Activated T-helper 9 cell treated with anti-CD3 and anti-CD28 coated beads, Interleukin-2, amount 50 U/mL, for 16 hours (primary cell): ENCODE measurements at places on chromosomes 5 and 9.
A peak's percentile ranks its signal among the peaks of the same experiment; 100 is the strongest.

- DNase-seq: no peak
Measured at GRCh38 chr9:121634329-121635261, 16.8 kb upstream of the DAB2IP start.

GRCh38 chr5:161216877-161217276 is 329.6 kb downstream of the GABRB2 start:
- DNase-seq: no peak

DNA sequence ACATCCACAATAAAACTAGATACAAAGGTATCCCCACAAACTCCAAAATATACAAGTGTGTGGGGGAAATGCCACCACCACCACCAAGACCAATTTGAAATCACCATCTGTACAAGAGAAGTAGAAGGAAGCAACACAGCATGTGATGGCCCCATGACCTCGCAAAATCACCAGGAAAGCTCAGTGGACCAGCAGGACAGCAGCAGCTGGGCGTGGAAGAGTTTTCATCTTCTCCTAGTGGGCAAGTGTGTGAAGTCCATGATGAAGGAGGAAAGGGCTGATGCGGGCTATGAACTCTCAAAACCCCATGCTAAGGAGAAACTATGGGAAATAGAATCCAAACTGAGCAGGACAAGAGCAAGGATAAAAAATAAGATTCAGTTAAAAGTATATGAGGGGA is 58.1 kb downstream of the GOLPH3 start:
- no peak for DNase-seq

DNA sequence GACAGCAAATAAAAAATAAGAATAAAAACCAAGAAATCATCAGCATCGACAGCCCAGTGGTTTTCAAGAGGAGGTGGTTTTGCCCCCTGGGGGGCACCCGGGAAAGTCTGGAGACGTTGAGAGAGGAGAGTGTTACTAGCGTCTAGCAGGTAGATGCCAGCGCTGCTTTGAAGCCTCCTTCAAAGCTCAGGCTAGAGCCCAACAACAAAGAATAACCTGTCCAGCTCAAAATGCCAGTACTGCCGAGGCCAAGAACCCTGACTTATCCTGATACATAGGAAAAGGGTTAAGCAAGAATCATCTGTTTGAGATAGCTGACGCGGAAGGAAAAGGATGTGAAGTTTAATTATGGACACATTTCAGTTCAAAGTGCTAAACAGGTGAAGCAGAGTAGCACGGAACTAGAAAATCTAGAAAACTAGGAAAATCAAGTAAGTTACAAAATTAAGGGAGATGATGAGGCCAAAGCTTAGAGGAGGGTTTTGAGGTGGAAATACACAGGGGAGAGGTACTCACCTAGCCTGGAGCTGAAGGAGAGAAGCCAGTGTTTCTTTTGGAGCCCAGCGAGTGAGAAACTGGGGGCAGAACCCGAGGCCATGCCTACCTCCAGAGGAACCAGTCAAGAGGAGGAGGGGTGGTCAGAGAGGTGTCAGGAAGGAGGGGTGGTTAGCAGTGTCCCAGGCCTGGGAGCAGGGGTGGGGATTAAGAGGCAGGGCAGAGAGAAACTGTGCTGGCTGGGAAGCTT is 121.0 kb upstream of the RETREG1 start:
- DNase-seq: no peak

DNA sequence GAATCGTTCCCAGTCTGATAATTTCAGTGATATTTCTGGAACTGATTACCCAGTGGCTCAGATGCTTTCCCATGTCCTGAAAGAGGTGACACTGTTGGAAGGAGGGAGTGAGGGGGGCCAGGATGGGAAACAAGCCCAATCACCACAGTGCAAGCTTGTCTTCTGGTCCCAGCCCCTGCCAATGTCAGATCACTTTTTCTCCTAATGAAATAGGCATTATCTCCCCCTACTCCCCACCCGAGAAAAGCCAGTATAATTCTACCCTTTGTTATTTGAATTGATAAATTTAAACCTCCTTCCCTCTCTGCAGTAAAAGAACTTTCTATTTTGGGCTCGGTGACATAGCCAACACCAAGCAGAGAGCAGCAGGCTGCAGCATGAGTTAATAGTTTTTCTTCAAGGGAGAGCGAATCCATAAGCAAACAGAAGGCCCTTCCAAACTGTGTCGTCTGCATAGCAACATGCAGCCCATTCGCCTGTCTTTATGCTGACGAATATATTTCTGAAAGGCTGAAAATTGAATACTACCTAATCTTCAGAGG is 14.6 kb upstream of the PPP2CA start:
- no peak for DNase-seq

- no peak for DNase-seq
Measured at GRCh38 chr9:126146254-126147145, 180.1 kb upstream of the MVB12B start.

- no peak for DNase-seq
Measured at GRCh38 chr5:55708732-55709131, 3.4 kb downstream of the SLC38A9 start.

GRCh38 chr5:126780165-126780827 is 3.4 kb downstream of the LMNB1 start:
- peak; percentile 17 for DNase-seq

DNA sequence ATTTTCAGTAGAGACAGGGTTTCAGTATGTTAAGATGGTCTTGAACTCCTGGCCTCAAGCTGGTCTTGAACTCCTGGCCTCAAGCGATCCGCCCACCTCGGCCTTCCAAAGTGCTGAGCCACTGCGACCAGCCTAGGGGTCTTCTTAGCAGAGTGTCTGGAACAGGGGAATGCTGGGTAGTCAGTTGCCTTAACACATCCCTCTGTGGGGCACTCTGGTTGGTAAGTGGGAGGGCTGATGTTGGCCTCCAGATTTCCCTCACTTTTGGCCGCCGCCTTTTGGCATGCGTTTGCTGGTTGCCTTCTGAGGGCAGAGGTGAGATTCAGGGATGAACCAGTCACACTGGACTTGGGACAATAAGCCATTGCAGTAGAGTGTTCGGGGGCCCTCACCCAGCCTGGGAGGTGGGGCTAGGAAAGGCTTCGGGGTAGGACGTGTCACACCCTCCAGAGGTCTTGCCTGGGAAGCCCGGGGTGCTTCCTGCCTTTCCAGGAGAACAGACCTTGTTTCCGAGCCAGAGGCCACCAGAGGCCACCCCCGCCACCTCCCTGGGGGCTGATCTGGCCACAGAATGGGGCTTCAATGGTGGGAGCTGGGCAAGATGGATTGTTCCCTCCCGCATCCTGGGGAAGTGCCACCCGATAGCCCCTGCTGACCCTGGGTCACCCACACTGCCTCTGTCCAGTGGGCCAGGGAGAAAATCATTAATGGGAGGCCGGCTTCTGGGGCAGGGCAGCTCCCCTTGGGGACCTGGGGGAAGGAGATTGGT is 13.3 kb downstream of the FGF18 start:
- DNase-seq: no peak

- DNase-seq: no peak
Measured at GRCh38 chr5:134545070-134545868, 19.8 kb downstream of the JADE2 start.

DNA sequence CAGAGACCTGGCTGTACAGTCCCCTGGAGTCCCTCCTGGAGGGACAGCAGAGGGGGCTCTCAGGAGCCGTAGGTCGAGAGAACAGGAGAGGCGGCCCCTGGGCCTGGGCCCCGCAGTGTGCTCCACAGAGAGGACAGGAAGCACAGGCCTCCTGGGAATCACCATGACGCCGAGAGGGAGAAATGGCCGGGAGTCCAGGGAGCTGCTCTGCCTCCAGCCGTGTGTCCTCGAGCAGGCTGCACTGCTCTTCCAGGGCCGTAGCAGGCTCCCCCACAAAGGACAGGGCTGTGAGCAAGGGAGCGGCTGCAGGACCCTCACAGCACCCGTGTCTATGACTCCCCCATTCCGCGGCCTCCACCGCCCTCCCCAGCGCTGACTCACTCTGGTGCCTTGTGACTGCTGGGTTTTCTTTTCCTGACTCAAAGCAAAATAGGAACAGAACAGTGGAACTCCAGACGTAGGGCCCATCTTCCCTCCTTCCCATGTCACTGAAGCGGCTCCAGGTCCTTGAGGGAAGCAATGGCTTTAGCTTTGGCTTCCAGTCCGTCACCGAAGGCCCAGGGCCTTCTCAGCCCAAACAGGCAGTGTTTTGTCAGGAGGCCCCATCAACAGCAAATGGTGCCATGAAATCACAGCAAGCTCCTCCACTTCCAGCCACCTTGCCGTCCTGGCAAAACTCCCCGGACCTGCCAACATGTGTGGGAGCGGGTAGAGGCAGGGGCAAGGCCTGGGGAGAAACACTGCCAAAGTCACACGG is 114.2 kb downstream of the LHFPL2 start:
- no peak for DNase-seq

GRCh38 chr5:11801061-11801460 is 103.2 kb downstream of the CTNND2 start:
- DNase-seq: no peak

DNA sequence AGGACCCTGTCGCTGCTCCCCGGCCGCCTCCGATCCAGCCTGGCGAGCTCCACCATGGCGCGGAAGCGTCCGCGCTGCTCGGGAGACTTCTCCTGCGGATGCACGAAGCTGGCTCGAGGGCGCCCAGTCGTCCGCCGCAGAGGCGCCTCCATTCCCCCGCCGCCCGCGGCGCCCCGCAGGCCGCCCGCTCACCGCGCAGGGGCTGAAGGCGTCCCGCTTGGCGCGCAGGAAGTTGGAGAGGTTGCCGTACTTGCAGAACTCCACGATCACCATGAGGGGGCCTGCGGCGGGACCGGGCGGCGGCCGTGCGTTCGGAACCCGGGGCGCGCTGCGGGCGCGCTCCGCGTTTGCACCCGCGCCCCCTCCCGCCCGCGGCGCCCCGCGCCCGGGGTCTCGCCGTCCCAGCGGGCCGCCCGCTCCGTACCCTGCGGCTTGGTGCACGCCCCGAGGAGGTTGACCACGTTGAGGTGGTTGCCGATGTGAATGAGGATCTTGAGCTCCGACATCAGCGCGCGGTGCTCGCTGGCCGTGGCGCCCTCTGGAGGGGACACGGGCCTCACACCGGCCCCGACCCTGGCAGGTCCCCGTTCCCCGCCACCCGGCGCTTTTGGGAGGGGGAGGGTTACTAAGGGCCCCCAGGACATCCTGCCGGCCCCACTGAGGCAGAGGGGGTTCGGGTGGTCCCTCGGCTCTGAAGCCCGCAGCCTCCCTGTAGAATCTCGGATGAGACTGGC is 27.7 kb upstream of the SCGB3A1 start:
- DNase-seq: no peak

- no peak for DNase-seq
Measured at GRCh38 chr9:68878450-68878849, 135.5 kb downstream of the PRKACG start.

DNA sequence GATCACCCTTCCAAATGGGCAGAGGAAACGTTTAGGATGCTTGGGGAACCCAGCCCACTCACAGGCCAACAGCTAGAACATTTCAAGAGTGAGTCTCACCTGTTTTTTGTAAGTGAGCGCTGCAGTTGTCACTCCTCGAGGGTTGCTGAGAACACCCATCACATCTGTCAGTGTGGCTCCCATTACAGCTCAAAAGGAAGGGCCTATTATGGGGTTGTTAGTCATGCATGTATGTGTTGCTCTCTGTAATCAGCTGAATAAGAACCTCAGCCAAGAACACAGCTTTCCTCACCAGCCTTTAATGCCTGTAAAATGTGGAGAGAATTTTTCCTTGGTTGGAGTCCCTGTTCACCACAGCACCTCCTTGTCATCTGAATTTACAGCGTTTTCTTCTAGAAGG is 196.3 kb upstream of the KLF4 start:
- DNase-seq: no peak

DNA sequence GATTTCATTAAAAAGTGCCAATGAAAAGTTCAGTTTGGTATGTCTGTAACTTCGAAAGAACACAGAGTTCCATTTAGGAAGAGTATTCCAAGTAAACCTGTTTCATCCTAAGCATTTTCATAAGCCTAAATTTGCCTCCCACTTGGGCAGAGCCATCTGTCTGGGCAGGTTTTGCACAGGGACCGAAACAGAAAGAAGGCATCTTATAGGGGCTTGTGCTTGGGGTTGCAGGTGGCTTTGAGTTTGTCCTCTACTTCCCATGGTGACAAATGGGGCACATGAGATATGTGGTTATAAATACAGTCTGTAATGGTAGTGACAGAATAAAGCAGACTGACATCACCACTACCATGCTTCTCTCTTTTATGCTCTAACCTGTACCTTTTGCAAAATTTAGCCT is 63.7 kb downstream of the MCTP1 start:
- DNase-seq: no peak

DNA sequence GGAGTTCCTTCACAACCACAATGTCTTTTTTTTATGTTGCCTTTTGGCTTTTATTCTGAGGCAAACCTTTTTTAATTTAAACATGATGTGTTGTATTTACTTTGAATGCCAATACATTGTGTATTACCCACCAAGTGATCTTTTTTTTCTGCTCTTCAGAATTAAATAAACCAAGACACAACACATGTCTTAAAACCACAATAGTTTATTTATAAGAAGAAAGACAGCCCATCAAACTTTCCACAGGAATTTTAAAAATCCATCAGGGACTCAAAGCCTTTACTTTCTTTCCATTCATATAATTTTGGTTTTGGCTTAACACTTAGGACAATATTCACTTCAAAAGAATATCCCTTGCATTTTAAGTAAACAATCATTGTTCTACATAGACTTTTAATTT is 321.8 kb upstream of the MEF2C start:
- no peak for DNase-seq

DNA sequence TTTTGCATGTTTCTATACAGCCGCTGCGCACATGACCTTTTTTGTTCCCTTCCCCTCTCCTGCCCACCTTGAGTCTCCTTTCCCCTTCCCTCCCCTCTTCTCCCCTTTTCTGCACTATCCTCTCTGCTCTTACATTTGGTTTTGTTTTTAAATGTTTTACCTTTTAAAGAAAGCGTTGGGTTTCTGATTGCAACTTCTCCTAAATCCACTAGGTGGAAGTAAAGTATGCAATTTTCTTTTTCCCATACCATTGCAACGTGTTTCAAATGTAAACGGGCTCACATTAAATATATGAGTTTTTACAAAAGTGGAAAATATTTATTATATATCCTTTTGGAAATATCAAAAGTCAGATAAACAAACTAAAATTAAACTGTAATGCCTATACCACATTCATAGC is 500.9 kb downstream of the DIRAS2 start:
- no peak for DNase-seq

GRCh38 chr5:81825237-81825636 is 74.3 kb upstream of the SSBP2 start:
- no peak for DNase-seq

GRCh38 chr9:129710169-129710453 is 42.7 kb downstream of the PTGES start:
- DNase-seq: no peak

- no peak for DNase-seq
Measured at GRCh38 chr5:58412081-58412480, 47.8 kb downstream of the PLK2 start.

DNA sequence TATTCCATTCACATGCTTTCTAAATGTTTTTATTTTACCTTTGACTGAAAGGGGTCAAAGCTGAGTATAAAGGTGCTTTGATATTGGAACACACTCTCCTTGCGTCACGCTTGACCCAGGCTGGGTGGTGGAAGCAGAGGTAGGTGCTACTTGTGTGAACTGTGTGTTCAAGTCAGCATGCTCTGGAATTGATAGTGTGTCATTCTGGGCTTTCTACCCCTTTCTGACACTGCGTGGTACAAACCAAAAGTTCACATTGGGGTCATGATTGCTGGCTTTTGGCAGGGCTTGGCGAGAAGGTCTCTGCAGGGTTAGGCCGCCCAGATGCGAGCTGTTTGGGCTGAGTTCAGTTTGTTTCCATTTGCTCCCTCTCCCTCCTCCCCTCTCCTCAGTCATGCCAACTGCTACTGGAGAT is 131.8 kb downstream of the ADAMTSL1 start:
- DNase-seq: no peak

GRCh38 chr9:69949396-69949795 is 94.3 kb upstream of the MAMDC2 start:
- no peak for DNase-seq
